Common myeloid progenitor, CD34-positive (primary cell): ENCODE measurements at places on chromosomes 16 and 17.

DNA sequence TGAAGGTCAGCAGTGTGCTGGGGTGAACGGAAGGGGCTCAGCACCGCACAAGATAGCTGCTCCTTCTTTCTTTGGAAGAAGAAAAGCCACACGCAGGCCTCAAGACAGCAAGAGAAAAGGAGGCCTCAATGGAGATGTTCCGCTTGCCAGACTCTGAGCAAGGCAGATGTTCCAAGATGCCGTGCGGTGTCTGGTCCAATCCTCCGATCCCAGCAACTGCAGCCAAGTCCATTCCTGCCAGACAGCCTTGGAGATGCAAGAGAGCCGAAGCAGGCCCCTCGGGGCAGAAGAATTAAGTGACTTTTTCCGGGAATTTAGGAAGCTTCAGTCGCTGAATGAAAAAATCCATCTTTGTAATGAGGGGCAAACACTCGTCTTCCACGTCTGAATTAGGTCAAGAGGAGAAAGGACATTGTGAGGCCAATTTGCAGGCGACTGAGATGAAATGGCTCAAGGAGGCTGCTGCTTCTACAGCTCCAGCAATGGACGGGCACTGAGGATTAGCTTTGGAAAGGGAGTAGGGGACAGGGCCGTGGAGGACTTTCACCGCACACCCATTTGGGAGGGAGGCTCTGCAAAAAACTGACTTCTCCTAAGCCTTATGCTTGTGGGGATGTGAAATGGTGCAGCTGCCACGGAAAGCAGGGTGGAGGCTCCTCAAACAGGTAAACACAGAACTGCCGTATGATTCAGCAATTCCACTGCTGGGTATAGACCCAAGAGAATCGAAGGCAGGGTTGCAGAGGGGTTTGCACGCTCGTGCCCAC lies 44.7 kb downstream of the RPH3AL start:
- no peak for DNase-seq

GRCh38 chr16:30769379-30770089 lies 7.4 kb downstream of the RNF40 start:
- no peak for DNase-seq

- no peak for DNase-seq
Observed at GRCh38 chr17:1222321-1222720, 42.5 kb upstream of the ABR start.

GRCh38 chr16:81841722-81842121 lies 62.6 kb downstream of the PLCG2 start:
- no peak for DNase-seq

DNA sequence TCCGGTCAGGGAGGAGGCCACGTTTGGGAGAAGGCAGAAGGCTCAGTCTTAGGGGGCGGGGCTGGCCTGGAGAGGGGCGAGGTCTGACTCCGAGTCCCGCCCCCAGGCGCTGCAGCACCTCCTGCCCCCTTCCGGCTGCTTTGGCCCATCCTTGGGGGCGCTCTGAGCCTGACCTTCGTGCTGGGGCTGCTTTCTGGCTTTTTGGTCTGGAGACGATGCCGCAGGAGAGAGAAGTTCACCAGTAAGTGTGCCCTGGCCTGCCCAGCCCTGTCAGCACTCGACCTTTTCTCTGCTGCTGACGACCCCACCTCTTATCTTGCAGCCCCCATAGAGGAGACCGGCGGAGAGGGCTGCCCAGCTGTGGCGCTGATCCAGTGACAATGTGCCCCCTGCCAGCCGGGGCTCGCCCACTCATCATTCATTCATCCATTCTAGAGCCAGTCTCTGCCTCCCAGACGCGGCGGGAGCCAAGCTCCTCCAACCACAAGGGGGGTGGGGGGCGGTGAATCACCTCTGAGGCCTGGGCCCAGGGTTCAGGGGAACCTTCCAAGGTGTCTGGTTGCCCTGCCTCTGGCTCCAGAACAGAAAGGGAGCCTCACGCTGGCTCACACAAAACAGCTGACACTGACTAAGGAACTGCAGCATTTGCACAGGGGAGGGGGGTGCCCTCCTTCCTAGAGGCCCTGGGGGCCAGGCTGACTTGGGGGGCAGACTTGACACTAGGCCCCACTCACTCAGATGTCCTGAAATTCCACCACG lies 1.5 kb downstream of the TNFRSF12A start:
- DNase-seq = peak; percentile 64

GRCh38 chr17:38893607-38894006 lies 23.7 kb downstream of the LASP1 start:
- DNase-seq = peak; percentile 41

GRCh38 chr16:23145186-23145585 lies 4.1 kb downstream of the USP31 start:
- DNase-seq = no peak

GRCh38 chr16:13571036-13571435 lies 348.9 kb upstream of the ERCC4 start:
- no peak for DNase-seq

GRCh38 chr17:28071891-28072606 lies 29.6 kb downstream of the NLK start:
- no peak for DNase-seq

GRCh38 chr16:55263271-55264250 lies 60.4 kb upstream of the IRX6 start:
- DNase-seq = no peak

GRCh38 chr17:76879691-76880090 lies 11.5 kb downstream of the MGAT5B start:
- no peak for DNase-seq

GRCh38 chr17:49575679-49576087 lies at the start of gene NXPH3:
NXPH3 (plus strand) TSS chr17:49575871; CDS start chr17:49576220, 349 bp downstream.
- DNase-seq = peak; percentile 82

GRCh38 chr17:63987221-63988126 lies 10.7 kb upstream of the PRR29 start:
- DNase-seq = no peak

GRCh38 chr17:16911141-16911937 lies 60.6 kb downstream of the TNFRSF13B start:
- DNase-seq = no peak

GRCh38 chr16:85238233-85238647 lies 126.0 kb upstream of the CIBAR2 start:
- DNase-seq = peak; percentile 23

DNA sequence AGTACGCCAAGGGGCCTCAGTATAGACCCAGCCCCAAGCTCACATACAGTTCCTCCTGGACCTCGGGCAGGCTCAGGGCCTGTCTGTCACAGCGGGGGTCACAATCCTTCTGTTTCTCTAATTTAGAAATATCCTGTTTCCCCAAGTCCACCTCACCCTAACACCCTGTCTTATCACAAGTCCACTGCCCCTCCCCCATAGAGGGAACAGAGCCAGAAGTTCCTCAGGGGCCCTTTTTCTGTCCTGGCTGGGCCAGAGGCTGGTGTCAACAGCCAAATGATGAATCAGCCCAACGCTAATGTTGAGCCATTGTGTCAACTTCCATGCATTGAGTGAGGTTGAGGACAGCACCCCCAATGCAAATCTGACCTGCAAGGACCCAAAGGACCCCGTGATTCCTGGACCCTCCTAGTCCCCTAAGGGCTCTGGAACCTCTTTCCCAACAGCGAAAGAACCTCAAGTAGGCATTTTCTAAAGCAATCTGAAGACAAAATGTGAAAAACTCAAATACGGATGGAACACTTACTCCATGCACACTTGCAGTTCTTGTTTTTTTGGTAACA lies 58.6 kb downstream of the PECAM1 start:
- no peak for DNase-seq

- peak; percentile 43 for DNase-seq
Observed at GRCh38 chr17:28865946-28866752, 11.3 kb downstream of the ERAL1 start.

DNA sequence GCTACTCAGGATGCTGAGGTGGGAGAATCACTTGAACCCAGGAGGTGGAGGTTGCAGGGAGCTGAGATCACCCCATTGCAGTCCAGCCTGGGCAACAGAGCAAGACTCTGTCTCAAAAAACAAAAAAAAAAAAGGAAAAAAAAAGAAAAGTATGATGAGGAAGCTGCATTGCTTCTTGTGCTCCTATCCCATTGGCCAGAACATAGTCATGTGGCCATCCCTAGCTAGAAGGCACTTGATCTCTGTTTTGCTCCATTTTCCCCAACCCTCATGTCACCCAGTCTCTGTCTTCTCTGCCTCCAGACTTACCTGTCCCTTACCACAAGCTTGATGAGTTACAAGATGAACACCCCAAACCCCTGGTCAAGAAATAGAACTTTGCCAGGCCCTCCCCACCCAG lies 112.7 kb upstream of the TMEM97 start:
- DNase-seq = no peak

GRCh38 chr16:50520451-50521245 lies 27.5 kb upstream of the NKD1 start:
- no peak for DNase-seq

DNA sequence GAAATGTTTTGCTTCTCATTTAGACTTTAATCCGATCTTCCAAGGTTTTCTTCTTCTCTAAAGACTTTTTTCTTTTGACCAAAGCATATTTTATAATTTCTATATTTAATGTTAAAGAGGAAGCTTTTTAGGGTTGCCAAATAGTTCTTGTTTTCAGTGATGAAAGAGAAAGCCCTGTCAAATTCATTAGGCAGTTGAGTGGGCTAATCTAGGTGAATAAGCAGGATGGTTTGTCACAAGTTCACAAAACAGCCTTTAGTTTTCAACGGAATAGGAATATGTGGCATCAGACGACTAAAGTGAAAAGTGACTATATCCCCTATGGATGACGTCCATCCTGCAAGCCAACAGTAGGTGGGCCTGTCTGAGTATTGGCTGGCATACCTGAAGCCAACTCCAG lies 118.8 kb downstream of the NLK start:
- no peak for DNase-seq

- DNase-seq = peak; percentile 21
Observed at GRCh38 chr16:56812884-56813283, 52.1 kb upstream of the SLC12A3 start.

- no peak for DNase-seq
Observed at GRCh38 chr16:48963306-48963705, 318.3 kb downstream of the CBLN1 start.

DNA sequence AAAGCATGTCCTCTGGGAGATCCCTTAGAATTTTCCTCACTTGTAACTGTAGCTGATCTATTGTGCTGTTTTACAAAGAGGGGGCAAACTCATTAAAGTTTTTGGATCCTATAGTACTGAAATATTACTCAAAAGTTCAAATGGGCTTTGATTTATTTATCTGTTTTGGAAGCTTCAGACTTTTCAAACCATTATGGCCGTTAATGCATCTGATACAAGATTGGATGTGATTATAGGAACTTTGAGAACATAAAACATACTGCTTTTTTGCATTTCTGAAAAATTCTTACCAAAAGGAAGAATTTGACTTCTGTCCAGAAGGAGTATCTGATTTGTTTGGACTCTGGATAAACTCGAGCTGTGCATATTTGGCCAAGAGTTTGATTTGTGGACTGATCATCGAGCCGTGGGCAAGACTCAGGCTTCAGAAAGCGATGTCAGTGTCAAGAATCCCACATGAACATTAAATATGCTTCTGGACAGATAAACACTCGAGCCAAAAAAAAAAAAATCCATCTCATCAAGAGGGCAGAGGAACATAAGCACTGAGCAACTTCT lies 8.2 kb upstream of the MARCHF10 start:
- DNase-seq = no peak

GRCh38 chr17:29840884-29841283 lies 89.1 kb downstream of the SSH2 start:
- DNase-seq = no peak

DNA sequence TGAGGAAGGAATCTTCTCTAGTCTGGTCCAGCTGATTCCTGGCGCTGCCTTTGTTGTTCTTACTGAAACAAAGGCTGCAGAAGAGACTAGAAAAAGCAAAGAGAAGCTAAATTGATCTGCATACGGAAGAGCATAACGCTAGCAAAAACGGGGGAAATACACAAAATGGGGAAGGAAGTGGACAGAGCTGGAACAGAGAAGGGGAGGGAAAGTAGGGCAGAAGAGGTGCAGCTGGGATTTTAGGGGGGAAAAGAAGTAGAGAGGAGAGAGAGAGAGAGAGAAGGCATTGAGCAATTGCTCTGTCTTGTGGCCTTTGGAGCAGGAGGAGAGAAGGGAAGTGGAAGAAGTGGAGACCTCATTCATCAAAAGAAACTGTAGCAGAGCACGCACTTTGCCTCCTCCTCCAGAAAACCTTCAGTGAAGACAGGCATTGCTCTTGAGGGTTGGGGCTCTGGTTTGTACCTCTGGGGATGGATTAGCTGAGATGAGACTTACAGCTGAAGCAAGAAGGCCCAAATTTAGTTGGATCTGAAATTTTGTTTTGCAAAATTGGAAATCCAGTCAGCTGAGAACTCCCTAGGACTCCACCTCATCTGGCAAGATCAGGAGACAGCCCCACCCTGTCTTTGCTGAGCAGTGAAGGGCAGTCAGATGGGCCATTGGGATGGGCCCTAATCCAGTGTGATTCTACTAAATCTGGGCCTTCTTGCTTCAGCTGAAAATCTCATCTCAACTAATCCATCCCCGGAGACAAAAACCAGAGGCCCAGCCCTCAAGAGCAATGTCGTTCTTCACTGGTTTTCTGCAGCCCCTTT lies 55.8 kb downstream of the CDRT4 start:
- peak; percentile 41 for DNase-seq

DNA sequence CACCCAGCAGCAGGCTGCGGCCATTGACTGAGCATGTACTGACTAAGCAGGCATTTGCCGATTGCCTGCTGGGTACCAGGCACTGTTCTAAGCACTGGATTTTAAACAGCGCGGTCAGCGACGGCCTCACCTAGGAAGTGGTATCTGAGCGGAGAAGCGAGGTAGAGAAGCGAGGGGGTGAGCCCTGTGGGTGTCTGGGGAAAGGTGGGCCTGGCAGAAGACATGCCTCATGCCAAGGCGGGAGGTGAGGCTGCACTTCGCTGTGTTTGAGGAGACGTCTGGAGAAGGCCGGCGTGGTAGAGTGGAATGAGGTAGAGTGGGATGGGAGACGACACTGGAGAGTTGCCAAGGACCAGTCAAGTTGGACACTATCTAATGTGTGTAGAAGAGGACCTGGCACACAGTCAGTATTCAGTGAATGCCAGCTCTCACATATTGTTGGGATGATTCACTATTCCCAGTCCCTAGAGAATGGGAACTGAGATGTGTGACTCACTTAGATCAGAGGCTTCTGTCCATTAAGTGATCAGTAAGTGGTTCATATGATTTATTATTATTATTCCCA lies 14.4 kb downstream of the SYCE1L start:
- DNase-seq = no peak

GRCh38 chr17:3912827-3913226 lies 3.4 kb downstream of the P2RX1 start:
- DNase-seq = no peak

- no peak for DNase-seq
Observed at GRCh38 chr16:54425681-54426552, 139.3 kb upstream of the IRX3 start.

DNA sequence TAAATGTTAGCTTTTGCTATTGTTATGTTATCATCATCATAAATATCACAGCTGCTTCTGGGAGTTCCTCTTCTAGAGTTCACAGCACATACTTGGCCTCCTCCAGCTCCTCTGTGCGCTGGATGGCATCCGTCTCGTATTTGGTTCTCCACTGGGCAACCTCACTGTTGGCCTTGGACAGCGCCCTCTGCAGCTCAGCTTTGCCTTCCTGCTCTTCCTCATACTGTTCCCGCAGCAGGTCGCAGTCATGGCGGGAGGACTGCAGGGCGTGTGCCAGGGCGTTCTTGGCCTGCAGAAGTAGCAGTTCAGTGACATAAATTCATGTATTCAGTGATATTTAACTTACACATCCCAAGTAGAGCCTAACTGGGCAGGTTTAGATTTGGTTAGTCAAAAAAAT lies 23.4 kb downstream of the MYH8 start:
- no peak for DNase-seq

- no peak for DNase-seq
Observed at GRCh38 chr17:62975206-62975605, 9.2 kb downstream of the TANC2 start.

- no peak for DNase-seq
Observed at GRCh38 chr16:69436896-69437295, 12.5 kb downstream of the CYB5B start.
